MCF 10A (cell line): ENCODE measurements at places on chromosomes 1 and 21. TPM values are rescaled to one million over a fixed set of nuclear protein-coding genes. Genes with fewer than 3 reads are reported as not detected.

Gene TTC39A
- total RNA-seq: 0.35 and 1.2 TPM in 2 replicates

Gene OVAAL
- not detected in 2 replicates for total RNA-seq

Gene ANKRD34A
- 2.6 and 3.1 TPM in 2 replicates for total RNA-seq

Gene C1orf185
- total RNA-seq: not detected in 2 replicates

Gene IL19
- not detected in 2 replicates for total RNA-seq

Gene SMIM11
- total RNA-seq: 6.8 and 25.6 TPM in 2 replicates

Gene FBXO2
- 3.3 and 5.3 TPM in 2 replicates for total RNA-seq

Gene GPR25
- 0.25 and 0.68 TPM in 2 replicates for total RNA-seq

DNA sequence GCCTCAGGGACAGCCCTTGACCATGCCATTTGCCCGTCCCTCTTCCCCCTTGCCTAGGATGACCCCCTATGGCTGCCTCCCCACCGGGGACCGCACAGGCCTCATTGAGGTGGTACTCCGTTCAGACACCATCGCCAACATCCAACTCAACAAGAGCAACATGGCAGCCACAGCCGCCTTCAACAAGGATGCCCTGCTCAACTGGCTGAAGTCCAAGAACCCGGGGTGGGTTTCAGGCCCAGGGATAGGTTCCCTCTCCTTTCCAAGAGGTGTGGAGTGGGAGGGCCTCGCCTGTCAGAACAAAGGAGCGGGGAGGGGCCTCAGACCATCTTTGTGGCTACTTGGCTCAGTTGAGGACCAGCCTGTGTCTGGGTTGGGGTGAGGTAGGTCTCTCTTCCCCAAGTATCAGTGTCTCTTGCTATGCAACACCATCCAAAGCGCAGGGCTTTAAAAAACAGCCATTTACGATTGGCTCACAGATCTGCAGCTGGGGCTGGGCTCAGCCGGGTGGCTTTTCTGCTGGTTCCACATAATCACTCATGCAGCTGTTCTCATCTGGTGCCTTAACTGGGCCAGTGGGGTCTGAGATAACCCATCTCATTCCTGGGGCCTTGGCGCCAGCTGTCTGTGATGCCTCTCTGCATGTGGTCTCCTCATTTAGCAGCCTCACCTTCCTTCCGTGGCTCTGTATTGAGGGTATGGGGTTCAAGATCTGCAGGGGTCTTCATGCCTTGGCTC is 71.7 kb downstream of the PIK3CD start:
- H3K27ac ChIP-seq: no peak overlapping the region
- no peak overlapping the region for H3K4me3 ChIP-seq
- H3K36me3 ChIP-seq: peaks cover 23% of the 10 kb centered on the region
- H3K4me1 ChIP-seq: peaks cover 6% of the 10 kb centered on the region

DNA sequence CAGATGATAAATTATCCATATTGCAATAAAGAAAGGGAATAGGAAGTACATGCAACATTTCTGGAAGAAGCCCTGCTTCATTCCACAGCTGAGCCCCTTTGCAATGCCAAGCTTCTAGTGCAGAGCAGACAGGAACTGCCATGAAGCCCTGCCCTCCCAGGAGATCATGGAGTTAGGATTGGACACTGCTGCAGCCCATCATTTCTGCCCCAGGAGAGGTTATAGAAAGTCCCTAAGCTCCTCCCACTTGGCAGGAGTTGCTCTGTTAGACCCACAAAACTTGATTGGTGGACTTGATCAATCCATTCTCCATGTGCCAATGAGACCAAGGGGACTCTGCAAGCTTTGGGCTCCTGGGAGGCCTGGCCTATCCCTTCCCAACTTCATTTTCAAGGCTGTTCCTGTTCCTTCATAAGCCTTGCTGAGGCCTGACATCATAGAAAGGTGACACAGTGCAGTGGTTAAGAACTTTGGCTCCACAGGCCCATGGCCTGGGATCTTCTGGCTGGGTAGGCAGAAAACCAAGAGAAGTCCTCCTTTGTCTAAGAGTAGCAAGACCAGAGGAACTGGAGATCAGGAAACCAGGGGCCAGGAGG is 1.3 kb upstream of the LAPTM5 start:
- H3K4me1 ChIP-seq: peaks cover 22% of the 10 kb centered on the region
- H3K4me3 ChIP-seq: no peak overlapping the region
- DNase-seq: peak; percentile 53

- H3K36me3 ChIP-seq: peaks cover 5% of the 10 kb centered on the region
- no peaks in the 10 kb centered on the region for H3K27me3 ChIP-seq
- DNase-seq: no peak
- peaks cover 3% of the 10 kb centered on the region for H3K4me1 ChIP-seq
- H3K27ac ChIP-seq: no peak within 1 kb of the TSS
Measured at GRCh38 chr1:209755926-209756614, at the start of gene TRAF3IP3. TSS of gene TRAF3IP3 (plus strand) at chr1:209756053. CDS start at chr1:209760040, 3,987 bp downstream.

GRCh38 chr21:15667819-15668218 is 62.0 kb upstream of the USP25 start:
- no peaks in the 10 kb centered on the region for H3K36me3 ChIP-seq
- no peak for DNase-seq
- peaks cover 16% of the 10 kb centered on the region for H3K4me1 ChIP-seq
- no peaks in the 10 kb centered on the region for H3K27me3 ChIP-seq
- no peak overlapping the region for H3K4me3 ChIP-seq

- no peak overlapping the region for H3K4me3 ChIP-seq
- DNase-seq: no peak
- H3K27me3 ChIP-seq: no peaks in the 10 kb centered on the region
- H3K4me1 ChIP-seq: peaks cover 17% of the 10 kb centered on the region
- H3K27ac ChIP-seq: no peak overlapping the region
Measured at GRCh38 chr1:48679859-48680258, 96.8 kb downstream of the BEND5 start.

- H3K4me3 ChIP-seq: peak overlapping the region; percentile 98
- H3K27me3 ChIP-seq: no peaks in the 10 kb centered on the region
- peaks cover 65% of the 10 kb centered on the region for H3K4me1 ChIP-seq
- DNase-seq: no peak
- peak overlapping the region; percentile 98 for H3K27ac ChIP-seq
- peaks cover 5% of the 10 kb centered on the region for H3K36me3 ChIP-seq
Measured at GRCh38 chr1:112397841-112398240, 1.8 kb downstream of the CTTNBP2NL start.

GRCh38 chr1:44786841-44787426 is 1.0 kb downstream of the BEST4 start:
- peaks cover 10% of the 10 kb centered on the region for H3K36me3 ChIP-seq
- H3K27me3 ChIP-seq: no peaks in the 10 kb centered on the region
- H3K4me3 ChIP-seq: no peak overlapping the region

- H3K4me1 ChIP-seq: peaks cover 19% of the 10 kb centered on the region
- DNase-seq: peak; percentile 62
- peak overlapping the region; percentile 10 for H3K27ac ChIP-seq
- peaks cover 34% of the 10 kb centered on the region for H3K27me3 ChIP-seq
Measured at GRCh38 chr1:236143104-236143948, 987 bp downstream of the GPR137B start.

- no peak overlapping the region for H3K4me3 ChIP-seq
- H3K4me1 ChIP-seq: peaks cover 16% of the 10 kb centered on the region
- H3K36me3 ChIP-seq: no peaks in the 10 kb centered on the region
Measured at GRCh38 chr1:226825037-226825745, 45.2 kb upstream of the PSEN2 start.

DNA sequence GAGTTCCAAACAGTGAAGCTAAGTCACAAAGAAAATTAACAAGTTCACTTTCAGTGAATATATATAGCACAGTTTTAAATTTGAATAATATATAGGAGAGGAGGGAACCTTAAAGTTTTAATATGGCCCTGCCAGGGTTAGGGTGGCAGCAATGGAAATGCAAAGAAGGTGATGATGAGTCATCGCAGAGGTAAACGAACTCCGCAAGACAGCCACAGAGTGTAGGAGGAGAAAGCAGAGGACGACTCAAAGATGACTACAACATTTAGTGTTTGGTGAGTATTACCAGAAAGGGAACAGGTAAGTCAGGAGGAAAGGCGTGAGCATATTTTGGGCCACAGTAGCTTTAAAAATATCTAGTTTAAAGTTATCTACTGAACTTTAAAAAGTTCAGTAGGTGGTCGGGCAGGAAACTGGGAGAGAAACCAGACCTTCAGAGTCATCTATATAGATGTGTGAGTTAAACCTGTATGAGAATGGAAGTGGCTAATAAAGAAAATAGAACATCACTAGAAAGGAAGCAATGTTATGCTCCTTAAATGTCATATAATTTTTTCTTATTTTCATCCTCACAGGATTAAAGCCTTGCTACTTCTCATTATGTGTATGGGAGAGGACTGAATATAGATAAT is 75.7 kb downstream of the UCHL5 start:
- peak; percentile 70 for DNase-seq
- no peaks in the 10 kb centered on the region for H3K27me3 ChIP-seq
- peak overlapping the region; percentile 24 for H3K27ac ChIP-seq
- peaks cover 12% of the 10 kb centered on the region for H3K4me1 ChIP-seq
- H3K36me3 ChIP-seq: peaks cover 6% of the 10 kb centered on the region

DNA sequence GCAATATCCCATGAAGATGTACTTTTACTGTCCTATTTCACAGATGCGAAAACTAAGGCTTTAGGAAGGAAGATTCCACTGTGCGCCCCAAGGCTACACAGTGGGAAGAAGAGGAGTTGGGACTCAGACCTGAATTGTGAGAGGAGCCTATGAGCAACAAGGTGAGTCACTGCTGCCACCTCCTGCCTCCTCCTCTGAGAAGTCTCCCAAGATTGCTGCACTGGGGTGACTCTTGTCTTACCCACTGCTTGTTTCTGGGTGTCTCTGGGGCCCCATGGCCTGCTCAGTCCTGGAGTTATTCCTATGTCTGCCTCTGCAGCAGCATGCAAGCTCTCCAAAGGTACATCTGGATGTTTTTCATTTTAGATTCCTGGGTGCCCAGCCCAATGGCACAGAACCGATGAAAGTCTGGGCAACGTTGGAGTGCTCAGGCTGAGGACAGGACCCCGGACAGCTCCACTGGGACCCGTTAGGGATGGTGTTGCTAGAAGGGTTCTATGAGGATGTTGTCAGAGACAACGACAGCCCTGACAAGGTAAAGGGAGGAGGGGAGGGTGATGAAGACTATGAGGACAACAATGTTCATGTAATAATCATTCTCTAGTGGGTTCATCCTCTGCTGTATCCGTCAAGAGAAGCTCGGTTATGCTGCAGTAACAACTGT is 11.0 kb upstream of the C1QA start:
- peaks cover 94% of the 10 kb centered on the region for H3K27me3 ChIP-seq
- H3K4me1 ChIP-seq: no peaks in the 10 kb centered on the region
- DNase-seq: peak; percentile 19
- no peak overlapping the region for H3K27ac ChIP-seq
- H3K4me3 ChIP-seq: no peak overlapping the region

DNA sequence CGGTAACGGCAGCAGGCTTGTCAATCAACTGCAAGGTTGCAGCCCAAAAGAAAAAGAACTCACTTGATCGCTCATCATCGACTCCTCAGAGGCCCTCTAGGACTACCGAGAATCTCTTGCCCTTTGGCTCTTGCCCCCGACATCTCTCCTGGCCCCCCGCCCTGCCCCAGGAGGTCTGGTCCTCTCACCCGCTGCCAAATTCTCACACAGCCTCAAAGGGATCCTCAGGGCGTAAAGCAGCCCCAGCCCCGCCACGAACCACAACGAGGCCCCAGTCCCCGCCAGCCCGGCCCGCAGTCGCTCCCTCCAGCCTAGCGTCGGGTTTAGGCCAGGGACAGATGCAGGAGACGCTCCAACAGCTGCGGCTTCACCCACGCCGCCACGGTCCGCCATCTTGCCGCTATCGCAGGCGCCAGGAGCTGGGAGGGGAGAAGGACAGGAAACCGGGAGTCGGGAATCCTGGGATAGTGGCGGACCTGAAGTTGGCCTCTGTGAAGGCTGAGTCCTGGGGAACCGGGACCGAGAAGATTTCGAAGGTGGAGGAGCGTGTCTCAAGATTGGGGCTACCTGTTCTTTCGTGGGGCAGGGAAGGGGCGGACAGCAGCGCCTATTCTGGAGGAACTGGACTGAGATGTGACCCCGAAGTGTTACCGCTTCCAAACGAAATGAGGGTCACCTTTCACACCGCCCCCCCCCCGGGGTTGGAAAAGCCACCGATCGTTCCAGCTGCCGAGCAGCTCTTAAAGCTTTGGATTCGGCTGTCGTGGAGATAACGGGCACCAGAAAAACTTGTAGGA is at the start of gene ST7L:
Gene ST7L, minus strand, starts transcription at position 421 of the 797 bp plus-strand sequence. Its CDS starts 28 bp downstream, at position 393.
- H3K4me1 ChIP-seq: peaks cover 12% of the 10 kb centered on the region
- H3K4me3 ChIP-seq: peak within 1 kb of the TSS; percentile 97
- no peaks in the 10 kb centered on the region for H3K27me3 ChIP-seq
- H3K36me3 ChIP-seq: peaks cover 37% of the 10 kb centered on the region
- peak within 1 kb of the TSS; percentile 95 for H3K27ac ChIP-seq

- no peak overlapping the region for H3K4me3 ChIP-seq
- no peaks in the 10 kb centered on the region for H3K36me3 ChIP-seq
- no peaks in the 10 kb centered on the region for H3K27me3 ChIP-seq
- peaks cover 11% of the 10 kb centered on the region for H3K4me1 ChIP-seq
- DNase-seq: no peak
Measured at GRCh38 chr1:248596615-248597014, 885 bp downstream of the OR2T10 start.

DNA sequence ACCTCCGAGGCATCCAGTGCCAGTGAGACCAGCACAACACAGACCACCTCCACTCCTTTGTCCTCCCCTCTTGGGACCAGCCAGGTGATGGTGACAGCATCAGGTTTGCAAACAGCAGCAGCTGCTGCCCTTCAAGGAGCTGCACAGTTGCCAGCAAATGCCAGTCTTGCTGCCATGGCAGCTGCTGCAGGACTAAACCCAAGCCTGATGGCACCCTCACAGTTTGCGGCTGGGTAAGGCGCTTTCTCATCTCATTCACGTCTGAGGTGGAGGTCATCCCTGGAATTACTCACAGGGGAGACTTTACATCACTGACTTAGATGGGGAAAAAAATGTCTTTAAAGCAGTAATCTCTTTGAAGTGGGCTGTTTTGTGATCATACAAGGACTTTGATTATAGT is 106.3 kb downstream of the CD247 start:
- H3K4me1 ChIP-seq: no peaks in the 10 kb centered on the region
- H3K27ac ChIP-seq: no peak overlapping the region
- no peak for DNase-seq
- H3K4me3 ChIP-seq: no peak overlapping the region

- no peaks in the 10 kb centered on the region for H3K4me1 ChIP-seq
- H3K36me3 ChIP-seq: peaks cover 6% of the 10 kb centered on the region
- no peak for DNase-seq
- no peak overlapping the region for H3K27ac ChIP-seq
- H3K27me3 ChIP-seq: peaks cover 60% of the 10 kb centered on the region
Measured at GRCh38 chr1:117321680-117322609, 45.3 kb upstream of the MAN1A2 start.

DNA sequence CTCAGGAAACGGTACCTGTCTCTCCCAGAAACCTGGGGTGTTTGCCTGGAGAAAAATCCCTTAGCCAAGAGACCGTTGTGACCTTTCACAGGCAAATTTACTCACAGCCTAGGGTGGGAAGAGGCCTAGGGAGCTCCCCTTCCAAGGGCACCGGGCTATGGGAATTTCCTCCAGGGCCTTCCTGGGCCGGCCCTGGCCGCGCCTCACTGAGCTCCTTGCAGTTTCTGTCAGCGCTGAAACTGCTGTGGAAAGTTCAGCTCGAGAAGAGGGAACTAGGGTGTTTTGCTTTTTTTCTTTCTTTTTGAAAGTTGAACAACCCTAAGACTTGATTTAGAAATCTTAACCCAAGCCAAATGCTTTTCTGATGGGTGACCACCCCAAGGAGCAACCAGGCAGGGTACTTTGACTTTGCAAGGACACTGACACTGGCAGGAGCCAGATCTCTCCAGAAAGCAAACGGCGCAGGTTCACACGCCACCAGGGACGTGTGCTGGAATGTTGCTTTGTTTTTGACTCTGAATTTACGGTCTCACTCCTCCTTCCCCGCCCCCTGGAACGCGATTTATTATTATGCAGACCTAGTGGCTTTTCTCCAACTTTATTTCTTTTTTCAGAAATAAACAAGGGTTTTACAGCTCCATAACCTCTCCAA is 229.6 kb upstream of the JUN start:
- peaks cover 23% of the 10 kb centered on the region for H3K4me1 ChIP-seq
- H3K27me3 ChIP-seq: no peaks in the 10 kb centered on the region
- peak; percentile 44 for DNase-seq
